NCI-H446 treated with DMSO at 0.1 percent for 48 hours (cell line): ENCODE measurements at places on chromosomes 4 and X.

DNA sequence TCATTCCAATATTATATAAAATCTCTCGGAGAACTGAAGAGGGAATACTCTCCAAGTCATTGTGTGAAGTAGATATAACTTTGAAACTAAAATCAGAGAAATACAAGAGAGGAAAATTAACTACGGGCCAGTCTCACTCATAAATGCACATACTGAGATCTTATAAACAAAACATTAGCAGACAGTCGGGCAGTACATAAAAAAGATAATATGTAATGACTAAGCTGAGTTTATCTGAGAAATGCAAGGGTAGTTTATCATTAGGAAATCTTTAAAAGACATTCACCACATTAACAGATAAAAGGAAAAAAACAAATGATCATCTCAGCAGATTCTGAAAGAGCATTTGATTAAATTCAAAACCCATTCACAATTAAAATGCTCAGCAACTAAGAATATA, 116.7 kb downstream of the NYX start:
- no peak for DNase-seq

- DNase-seq: no peak
These were observed 256.9 kb upstream of the DKK2 start for GRCh38 chr4:107292979-107293378.

- DNase-seq: no peak
These were observed 91.7 kb downstream of the SPATA18 start for GRCh38 chr4:52142816-52143215.

DNA sequence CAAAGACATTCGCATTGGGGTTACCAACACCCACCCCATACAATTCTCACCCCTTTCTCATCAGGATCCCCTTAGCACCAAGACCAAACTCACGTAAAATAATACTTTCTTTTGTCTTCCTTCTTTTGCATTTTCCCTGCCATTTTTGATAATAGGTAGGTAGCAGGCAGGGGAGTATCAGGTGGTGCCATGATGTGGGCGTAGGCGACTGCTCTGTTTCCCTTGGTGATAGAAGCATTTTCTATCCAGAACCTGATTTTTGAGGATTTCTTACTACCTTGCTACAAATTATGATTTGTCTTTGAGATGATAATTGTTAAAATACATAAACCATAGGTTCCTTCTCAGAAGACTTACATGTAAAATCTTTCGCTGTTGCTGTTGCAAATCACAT, 150.3 kb downstream of the DCTD start:
- DNase-seq: no peak

- DNase-seq: no peak
These were observed 1.3 kb upstream of the PIM2 start for GRCh38 chrX:48919947-48920717.

DNA sequence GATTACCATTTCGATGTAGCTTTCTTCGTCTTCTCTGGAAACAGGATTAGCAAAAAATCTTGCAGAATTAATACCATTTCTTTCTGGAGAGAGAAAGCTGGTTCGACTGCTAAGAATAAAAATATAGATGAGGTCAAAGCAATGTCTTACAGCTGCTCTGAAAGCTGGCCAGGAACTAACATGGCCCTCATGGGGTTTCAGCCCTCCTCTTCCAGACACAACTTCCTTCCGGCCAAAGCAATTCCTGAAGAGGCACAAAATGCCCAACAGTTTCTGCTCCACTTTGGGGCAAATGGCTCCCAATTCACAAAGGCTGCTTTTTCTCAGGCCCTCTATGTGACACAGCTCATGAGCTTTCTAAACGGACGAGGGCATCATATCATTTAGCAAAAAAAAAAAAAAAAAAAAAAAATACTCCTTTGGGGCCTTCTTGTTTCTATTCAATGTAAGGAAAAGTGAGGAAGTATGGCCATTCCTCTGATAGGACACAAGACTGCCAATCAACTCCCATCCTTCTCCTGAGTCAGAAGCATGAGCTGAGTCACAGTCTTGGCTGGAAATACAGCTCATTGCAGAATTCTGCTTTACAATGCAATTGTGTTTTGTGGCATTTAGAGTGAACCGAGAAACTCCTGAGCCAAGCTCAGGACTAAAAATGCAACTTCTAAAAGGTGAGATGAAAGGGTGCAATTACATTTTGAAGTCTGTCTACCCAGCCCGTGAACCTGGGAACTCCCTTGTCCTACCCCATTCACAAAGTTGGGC, 42.7 kb upstream of the CTAG2 start:
- DNase-seq: peak; percentile 0

DNA sequence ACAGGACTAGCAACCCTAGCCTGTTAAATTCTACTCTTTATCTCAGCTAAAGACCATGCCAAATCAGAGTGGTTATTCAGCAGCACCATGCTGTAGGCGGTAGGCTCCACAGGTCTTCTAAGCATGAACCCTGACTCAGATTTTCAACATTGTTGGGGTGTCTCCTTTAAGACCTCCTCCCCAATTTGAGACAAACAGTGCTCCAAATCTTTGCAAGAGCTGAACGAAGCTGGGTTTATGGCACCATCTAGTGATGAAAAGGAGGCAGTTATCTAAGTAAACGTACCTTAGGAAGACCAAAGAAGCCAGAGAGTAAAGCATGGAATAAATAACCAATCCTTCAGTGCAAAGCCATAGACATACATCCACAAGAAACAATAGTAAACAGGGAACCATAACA, 334.5 kb upstream of the SLC7A11 start:
- peak; percentile 25 for DNase-seq

DNA sequence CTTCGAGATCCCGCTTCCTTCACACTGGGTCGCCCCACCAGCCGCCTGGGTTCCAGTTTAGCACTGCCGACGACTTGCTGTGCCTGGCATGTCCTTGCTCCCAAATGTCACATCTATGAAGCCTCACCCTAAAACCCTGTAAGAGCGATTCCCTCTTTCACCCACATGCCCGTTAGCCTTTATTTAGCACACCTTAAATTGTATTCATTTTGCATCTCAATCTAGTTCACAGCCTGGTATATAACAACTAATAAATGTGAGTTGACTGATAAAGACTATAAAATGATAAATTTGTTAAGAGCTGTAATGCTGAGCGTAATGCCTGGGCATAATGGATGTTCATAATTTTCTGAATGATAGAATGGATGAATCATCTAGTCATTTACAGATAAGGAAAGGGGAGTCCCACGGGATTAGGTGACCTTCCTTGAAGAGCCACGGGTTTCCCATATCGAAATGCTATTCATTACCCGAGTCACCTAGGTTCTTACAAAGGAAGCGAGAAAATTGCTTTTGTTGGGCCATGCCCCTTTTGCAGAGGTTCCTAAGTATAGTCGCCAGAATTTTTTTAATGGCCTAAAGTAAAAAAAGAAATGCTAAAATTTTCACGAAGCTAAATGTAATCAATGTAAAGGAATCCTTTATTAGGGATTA, 1.1 kb upstream of the AP1S2 start:
- no peak for DNase-seq

DNA sequence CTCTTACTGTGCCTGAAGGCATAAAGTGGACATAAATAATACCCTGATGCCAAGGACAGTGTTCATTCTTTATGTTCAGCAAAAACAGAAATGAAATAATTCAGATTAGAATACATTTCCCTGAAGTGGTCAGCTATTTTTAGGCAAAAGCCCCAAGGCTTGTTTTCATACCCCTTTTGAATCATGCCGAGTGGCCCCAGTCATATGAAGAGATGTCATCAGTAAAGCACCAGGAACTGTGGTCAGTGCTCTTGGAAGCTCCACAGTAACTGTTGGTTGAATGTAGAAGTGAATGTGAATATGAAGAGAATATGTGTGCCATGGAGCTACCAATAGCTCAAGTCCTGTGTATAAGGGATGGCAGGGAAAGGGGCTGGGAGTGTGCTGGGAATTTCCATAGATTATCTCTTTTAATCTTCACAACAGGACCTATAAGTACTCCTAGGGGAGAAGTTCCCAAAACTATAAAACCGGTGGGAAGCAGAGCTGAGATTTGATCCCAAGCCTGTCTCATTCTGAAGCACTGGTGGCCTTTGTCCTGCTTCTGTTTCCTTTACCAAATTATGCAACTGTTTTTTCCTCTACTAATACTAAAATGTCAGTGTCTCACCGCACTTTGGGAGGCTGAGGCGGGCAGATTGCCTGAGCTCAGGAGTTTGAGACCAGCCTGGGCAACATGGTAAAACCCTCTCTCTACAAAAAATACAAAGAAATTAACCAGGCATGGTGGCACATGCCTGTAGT, 52.6 kb downstream of the FNIP2 start:
- no peak for DNase-seq

DNA sequence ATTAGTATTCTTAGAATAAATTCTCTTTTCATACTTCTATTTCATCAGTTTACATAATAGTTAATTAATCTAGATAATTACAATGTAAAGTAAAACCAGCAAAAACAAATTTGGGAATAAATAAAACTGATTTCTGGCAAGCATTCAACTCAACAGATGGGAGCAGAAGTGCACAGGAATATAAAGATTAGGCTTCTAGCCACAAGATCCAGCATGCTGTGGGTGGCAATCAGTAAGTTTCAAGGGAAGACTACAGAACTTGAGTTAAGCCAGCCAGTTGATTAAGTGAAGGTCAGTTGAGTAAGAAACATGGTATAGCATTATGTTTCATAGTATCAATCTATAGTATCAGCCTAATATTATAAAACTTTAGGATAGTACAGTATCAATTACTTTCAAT, 324.2 kb upstream of the AADAT start:
- DNase-seq: no peak

DNA sequence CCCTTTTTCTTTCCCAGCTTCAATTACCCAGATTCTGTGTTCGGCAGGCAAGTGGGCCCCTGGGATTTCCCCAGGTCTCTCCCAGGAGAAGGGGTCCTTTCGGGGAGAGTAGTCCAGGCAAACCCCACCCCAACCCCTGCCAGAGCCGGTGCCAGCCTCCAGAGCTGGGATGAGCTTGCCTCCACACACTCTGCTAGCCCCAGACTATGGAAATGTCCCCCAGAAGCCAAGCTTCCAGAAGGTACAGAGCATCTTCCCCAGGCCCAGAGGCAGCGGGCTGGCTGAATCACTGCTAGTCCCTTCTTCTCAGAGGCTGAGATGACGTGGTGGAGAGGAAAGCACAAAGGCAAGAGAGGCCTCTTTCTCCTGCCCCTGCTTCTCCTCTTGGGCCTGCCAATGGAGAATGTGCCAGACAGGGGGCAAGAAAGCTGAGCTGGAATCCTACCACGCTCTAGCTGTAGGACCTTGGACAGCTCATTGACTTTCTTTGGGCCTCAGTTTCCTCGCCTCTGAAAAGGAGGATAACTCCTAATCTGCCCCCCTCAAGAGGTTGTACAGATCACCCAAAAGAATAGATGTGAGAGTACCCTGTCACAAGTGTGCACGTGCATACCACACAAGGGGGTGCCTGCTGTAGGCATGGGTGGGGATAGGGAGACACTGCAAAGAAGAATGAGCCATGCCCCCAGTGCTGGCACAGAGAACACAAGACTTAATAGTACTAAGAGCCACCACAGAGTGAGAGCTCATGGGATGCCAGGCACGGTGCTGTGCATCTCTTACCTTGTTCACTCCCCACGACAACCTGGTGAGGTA, 2.1 kb downstream of the SASH3 start:
- no peak for DNase-seq

DNA sequence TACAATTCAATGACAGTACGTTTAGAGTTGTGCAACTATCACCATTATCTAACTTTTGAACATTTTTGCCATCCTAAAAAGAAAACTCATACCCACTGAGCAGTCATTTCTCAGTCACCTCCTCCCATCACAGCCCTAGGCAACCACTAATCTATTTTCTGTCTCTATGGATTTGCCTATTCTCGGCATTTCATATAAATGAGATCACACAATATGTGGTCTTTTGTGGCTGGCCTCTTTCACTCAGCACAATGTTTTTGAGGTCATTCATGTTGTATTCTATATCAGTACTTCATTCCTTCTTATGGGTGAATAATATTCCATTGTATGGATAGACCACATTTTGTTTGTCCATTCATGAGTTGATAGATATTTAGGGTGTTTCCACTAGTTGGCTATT, 103.0 kb downstream of the PPEF1 start:
- no peak for DNase-seq

- no peak for DNase-seq
These were observed 592.0 kb downstream of the IQCM start for GRCh38 chr4:149223659-149224058.

DNA sequence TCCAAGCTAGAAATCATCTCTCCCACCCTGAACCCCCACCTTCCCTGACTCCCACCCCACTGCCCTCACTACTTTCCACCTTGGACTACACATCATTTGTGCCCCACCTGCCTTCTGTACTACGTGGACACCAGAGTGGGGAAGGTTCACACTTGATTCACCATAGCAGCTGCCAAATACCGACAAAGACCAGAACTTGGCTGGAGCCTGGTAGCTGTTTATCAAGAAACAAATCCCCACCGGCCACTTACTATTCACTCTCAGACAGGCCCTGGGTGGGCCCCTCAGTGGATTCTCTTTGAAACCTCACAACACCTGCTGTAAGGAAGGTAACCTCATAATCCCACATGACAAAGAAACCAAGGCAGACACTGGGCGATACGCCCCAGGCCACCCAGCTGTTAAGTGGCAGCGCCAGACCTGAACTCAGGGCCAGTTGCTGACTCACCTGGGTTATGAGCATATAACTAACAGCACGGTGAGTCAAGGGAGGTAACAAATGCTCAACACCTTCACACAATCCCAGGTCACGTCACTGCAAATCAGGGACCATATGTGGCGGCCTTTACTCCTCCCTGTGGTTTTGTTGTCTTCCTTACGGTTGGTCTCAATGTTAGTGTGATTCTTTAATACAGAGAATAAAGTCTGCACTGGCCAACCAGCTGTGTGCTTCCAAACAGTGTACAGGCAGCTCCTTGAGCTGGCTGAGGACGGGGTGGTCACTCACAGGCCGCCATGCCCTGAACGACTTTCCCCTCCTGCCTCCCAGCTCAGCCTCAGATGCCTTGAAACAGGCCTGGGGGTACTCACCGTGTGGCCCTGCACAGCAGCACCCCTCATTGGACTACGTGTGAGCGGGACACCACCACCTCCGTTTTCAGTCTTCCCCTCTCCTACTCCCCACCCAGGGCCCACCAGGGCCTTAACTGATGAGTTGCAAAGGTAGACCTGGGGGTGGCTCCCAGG, 7.5 kb downstream of the WDR1 start:
- DNase-seq: no peak

GRCh38 chr4:168711197-168712140, 214.6 kb downstream of the PALLD start:
- DNase-seq: peak; percentile 47

DNA sequence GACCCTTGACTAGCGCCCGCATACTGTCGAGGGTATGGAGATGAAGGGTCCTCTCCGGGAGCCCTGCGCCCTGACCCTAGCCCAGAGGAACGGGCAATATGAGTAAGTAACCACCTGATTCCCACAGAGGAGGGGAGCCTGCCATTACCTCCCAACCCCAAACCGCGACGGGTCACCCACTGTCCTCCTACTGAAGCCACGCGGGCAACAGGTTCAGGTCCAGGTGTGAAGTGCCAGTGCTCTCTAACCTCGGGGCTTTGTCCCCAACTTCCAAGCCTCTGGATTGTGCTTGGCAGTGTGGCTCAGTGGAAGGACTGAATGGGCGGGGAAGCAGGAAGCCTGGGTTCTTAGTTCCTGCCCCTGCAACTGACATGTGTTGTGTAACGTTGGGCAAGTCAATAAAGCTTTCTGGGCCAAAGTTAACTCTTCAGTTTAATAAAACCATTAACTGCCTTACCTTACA, 694 bp downstream of the OCRL start:
- no peak for DNase-seq

- no peak for DNase-seq
These were observed 1038.3 kb upstream of the SLIT2 start for GRCh38 chr4:19213388-19213787.

GRCh38 chr4:26779224-26779623, 81.4 kb upstream of the STIM2 start:
- peak; percentile 74 for DNase-seq
